Activated T-cell treated with anti-CD3 and anti-CD28 coated beads, Interleukin-2, amount 50 U/mL, for 24 hours (primary cell): ENCODE measurements at places on chromosomes 2 and 18.

DNA sequence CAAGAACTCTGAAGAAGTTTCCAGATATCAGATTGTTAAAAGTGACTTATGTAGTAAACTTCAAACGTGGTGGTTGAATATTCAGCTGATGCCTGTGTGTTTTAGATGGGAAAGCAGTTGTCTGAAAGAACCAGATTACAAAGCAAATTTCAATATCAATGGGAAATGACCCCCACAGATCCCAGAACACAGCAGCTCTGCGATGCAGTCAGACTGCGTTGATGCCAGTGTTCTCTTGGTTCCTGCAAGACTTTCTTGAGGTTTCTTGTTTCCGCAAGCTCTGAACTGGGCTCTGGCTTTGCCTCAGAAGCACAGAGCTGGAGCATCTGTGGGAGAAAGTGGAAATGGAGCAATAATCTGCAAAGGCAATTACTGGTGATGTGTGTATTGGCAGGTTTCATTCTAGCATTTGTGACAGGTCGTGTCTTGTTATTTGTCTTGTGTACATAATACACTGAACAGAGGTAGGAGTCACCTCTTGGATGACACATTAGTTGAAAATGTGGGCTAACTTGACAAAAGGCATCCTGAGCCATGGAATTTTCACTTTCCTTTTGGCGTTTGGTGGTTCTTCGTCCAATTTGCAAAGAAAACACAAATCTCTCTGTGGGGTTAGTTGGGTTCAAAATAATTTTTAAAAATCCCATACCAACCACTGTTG lies 10.8 kb upstream of the LYPD6B start:
- no peak for DNase-seq

DNA sequence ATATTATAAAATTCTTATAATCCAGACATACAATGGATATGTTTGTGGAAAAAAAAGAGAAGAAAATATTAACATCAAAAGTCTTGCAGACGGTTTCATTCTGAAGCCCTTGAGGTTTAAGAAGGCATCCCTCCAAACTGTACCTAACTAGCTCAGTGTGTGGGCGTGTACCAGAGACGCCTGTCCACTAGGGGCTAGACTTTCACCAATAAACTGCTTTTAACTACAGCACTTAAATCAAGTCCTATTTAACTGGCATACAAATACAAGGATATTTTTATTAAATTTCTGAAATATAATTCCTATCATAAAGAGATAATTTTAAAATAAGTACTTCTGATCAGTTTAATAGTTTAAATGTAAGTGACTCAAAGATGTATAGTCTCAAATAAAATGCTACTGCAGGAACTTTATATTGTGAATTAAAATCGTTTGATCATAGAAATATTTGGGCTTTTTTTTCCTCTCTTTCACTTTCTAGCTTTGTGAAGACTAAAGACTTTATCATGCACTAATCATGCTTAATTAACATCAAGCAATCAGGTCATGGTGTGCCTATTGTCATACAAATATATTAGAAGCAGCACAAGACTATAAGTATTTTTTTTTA lies 437.7 kb downstream of the SATB2 start:
- no peak for DNase-seq

- no peak for DNase-seq
Observed at GRCh38 chr2:144126302-144126701, 393.6 kb downstream of the ZEB2 start.

- no peak for DNase-seq
Observed at GRCh38 chr18:51666763-51667191, 469.3 kb upstream of the MEX3C start.

DNA sequence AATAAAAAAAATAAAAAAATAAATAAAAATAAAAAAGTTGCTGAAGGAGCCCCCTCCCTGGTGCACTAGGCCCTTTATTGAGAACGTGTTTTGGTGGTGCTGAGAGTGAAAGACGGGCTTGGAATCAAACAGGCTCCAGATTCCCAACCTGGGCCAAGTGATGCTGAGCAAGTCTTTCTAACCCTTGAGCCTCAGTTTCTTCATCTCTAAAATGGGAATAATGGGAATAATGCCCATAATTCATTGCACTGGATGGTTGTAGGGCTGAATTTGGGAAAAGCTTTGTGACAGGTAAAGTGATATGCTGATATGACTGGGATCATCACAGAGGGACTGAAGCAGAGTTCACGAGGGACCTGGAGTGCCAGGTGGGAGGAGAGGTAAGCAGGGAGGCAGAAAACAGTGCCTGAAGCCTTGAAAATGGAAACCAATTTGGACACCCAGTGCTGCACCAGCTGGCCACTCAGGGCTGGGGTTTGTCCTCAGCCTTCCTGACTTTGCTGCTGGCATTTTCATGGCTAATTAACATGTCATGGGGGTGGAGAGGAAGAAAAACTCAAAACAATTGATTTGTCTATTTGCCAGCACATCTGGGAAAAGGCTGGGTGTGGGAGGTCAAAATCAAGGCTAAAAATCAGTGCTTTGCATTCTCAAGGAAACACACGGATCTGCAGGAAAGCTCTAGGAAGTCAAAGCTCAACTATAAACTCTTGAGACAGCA lies 241.3 kb downstream of the LOXHD1 start:
- no peak for DNase-seq

- no peak for DNase-seq
Observed at GRCh38 chr2:113973810-113974209, 83.9 kb downstream of the ACTR3 start.

- peak; percentile 60 for DNase-seq
Observed at GRCh38 chr2:169768262-169768995, 30.2 kb upstream of the SSB start.

GRCh38 chr2:154961676-154962075 lies 263.2 kb downstream of the KCNJ3 start:
- no peak for DNase-seq

GRCh38 chr2:46232860-46233259 lies 64.3 kb upstream of the EPAS1 start:
- no peak for DNase-seq

DNA sequence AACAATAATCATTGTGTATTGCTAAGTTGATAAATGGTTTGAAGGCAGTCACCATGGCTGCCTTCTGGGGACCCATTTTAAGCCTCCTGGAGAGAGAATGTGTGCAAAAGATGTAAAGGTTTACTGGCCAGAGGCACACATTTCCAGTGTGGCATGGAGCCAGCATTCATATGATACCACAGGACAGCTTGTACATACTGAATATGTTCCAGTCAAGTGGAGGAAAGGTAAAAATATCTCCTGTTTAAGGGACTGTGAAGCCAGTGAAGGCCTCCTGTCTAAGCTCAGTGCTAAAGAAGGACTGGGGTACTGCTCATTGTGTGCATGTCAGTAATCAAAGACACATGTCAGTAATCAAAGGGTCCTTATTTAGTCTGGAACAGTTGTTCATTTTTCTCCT lies 119.2 kb downstream of the BABAM2 start:
- no peak for DNase-seq
